Left forelimb (tissue), 1 donor: ENCODE measurements at places on chromosomes 4 and X.

- no peak for DNase-seq
These were observed 251.4 kb downstream of the COL25A1 start for GRCh38 chr4:109051054-109051453.

- no peak for DNase-seq
These were observed 335.8 kb upstream of the SFRP2 start for GRCh38 chr4:154124539-154125255.

DNA sequence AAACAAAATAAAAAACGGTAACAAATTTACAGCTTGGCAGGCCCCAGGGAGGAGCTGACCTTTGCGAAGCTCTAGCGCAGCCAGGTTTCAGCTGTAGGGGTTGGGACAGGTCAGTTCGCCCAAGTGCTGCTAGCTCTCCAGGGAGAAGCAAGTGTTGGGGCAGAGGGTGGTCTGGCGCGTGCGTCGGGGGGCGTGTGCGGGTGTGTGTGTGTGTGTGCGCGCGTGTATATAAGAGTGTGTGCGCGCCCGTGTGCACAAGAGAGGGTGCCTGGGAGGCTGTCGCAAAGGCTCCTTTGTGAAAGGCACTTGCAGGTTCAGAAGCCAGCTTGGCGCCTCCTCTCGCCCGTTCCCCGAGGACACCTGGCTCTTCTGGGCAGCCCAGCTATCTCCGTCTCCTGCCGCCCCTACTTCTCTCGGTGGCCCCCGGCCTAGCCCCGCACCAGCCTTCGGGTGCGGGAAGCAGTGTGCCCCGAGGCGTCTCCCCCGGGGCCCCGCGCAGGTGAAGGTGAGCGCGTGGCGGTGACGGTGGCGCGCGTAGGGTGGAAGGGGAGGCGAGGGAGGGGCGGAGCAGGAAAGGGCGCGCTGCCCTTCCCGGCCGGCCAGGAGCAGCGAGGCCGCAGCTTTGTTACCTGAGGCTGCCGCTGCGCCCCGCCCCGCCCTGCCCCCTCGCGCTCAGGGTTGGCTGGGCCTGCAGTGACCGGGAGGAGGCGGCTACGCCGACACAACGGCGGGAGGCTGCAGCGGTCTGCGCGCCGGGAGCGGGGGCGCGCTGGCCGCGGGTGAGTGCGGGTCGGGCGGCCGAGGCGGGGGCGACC is at the start of gene FHDC1:
FHDC1 (plus strand) TSS at position 693 of the 815 bp plus-strand sequence. CDS start 6,735 bp downstream, outside the sequence.
- no peak for DNase-seq

DNA sequence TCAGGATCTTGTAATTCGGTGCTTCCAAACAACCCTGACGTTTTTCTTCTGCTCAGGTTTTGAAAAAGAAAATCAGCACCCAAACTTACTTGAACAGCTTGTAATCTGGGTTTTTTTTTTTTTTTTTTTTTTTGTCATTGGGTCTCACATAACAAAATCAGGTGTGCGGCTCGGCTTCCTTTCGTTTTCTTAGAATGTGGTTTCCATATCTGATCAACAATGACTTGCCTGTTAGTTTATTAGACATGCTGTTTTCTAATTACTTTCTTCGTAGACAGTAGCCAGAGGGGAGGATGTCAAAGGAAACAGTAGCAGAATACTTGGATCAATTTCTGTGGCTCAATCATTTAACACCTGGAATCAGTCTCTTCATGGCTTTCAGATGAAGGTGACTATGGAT is 890 bp upstream of the FREM3 start:
- DNase-seq = no peak

DNA sequence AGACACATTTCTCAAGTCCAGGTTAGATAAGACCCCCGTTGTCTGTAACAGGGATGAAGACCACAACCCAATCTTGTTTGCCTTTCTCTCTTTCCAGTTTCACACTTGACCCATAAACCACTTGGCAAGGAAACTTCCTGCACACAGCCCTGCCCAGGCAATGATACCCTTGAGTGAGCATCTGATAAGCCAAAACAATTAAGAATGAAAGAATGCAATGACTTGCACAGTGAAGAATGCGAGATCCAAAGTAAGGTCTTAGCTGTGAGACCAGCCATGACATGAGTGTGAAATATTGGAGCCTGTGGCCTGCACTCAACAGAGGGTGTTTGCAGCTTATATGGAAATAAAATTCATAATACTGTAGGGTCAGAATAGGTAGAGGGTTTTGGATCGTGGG is 37.9 kb upstream of the MXRA5 start:
- DNase-seq = no peak

- DNase-seq = no peak
These were observed 66.0 kb downstream of the UBE2K start for GRCh38 chr4:39763714-39764572.

GRCh38 chrX:8741981-8742380 is 10.0 kb upstream of the ANOS1 start:
- DNase-seq = no peak

DNA sequence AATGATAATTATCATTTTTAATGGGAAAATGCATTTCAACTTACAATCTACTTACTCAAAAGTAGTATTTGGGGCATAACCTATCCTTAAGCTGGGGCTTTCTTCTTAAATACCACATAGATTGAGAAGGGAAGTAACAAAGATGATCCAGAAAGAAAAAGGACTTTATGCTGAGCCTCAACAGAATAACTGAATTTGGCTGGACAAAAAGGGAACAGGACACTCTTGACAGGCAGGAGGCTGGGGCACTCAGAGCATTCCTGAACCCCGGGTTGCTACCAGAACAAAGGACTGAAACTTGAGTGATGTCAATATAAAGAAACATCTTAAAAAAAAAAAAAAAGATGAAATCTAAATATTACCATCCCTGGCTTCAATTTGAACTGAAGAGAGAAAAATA is 23.9 kb downstream of the RELL1 start:
- DNase-seq = no peak

GRCh38 chrX:101668143-101668542 is 8.5 kb upstream of the ARMCX2 start:
- DNase-seq = no peak

- no peak for DNase-seq
These were observed 36.0 kb upstream of the SMARCAD1 start for GRCh38 chr4:94171616-94172015.

DNA sequence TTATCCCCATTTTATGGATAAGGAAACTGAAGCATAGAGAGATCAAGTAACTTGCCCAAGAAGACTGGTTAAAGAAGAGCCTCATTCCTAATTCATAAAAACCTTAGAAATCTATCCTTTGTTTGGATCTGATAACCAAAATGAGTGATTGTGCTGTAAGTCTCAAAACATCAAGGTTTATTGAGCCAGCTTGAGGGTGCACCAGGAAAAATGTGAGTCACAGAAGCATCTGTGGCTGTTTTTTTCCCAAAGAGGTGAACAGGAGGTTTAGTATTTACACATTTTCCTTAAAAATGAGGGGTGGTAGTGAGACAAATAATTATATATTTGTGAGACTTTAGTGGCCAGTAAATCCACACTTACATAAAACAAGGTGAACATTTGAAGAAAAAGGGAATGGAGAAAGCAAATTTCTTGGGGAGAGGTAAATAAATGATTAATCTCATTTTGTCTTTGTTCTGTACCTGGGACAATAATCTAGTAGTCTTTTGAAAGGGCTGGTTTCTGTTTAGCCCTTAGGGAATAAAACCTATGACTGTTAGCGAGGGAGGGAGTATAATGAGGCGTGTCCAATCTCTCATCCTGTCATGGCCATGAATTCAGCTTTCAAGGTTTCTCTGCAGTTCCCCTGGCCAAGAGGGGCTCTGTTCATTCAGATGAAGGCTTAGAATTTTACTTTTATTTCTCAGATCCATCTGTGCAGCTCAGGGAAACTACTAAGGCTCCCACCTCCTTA is 12.2 kb upstream of the FMR1 start:
- DNase-seq = no peak

DNA sequence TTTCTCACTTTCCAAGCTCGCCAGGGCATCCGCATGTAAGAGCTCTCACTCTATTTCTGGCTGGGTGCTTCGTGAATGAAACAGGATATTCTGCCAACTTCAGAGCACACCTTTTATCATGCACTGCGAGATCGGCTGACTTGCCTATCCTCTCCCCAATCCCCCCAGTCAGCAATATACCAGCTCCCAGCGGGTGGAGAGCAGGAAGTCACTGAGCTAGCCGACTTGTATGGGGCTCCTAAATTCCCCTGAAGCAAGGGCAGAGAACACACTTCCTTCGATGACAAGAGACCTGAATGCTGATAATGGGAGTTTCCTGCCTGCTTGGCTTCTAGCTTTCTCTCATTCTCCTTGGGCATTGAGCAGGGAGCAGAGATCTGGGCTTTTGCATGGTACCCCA is 33.8 kb upstream of the MAMLD1 start:
- DNase-seq = no peak

DNA sequence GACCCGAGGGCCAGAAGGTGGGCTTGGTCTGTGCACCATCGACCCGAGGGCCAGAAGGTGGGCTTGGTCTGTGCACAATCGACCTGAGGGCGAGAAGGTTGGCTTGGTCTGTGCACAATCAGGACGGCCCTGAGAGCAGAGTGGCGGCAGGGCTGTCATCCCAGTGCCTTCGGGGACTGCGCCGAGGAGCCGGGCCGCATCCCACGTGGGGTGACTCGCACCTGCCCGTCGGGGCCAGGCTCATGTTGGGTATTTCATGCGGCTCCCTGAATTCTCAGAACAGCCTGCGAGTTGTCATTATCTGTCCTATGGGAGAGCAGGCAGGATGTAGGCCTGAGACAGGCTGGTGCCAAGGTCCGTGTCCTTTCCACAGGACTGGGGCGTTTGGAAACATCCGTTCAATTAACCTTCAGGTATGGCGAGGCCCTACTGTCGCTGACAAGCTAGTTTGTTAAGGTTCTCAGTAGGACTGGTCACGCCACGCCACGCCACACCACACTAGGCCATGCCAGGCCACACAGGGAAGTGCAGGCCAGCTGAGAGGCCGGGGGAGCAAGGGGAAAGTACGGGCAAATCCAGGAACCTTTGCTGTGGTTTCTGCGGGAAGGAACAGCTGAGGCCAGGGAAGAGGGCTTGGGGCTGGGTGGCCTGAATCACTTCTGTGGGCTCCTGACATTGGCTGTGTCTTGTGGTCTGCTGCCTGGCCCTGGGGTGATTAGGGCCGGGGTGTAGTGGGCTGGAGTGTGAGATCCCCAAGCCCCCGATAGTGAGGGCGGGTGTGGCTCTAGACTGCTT is 182.9 kb downstream of the AFAP1 start:
- DNase-seq = no peak

DNA sequence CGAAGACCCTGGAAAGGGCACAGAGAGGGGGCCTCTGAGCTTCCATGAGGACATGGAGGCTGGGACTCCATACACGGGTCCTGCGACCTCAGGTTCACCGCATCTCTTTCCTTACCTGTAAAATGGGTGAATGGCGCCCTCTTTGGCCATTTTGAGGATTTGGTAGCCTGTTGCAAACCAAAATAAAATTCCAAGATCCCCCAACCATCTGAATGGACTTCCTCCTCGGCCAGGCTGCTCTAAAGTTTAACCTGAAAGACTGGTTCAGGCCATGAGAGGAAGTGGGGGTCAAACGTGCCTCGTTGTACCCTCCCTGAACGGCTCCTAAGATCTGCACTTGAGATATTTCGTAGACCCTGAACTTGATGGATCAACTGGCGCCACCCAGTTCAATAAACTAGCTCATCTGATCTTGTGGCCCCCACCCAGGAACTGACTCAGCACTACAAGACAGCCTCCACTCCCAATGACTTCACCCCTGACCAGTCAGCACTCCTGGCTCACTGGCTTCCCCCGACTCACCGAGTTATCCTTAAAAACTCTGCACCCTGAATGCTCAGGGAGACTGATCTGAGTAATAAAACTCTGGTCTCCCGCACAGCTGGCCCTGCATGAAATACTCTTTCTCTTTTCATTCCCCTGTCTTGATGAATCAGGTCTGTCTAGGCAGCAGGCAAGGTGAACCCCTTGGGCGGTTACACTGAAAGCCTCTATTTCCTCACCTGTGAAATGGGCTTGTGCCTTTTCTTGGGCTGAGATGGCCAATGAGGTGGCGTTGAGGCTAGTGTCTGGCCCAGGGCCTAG is 32.9 kb upstream of the GPR78 start:
- DNase-seq = no peak

DNA sequence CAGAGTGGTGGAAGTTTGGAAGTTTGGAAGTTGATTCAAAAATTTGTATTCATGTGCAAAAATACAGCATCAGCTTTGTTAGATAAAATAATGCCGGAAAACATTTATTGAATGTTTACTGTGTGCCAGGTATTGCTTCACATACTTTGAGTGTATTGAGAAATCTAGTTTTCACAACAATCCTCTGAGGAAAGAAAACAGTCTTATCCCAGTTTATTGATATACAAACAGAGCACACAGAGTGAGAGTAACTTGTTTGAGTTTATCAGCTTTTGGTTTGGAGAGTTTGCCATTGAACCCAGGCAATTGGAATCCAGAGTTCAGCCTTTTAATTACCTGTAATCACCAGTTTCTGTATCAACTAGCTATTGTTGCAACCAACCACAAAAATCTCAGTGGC is 127.2 kb upstream of the RPS6KA3 start:
- DNase-seq = no peak

- no peak for DNase-seq
These were observed 4.3 kb downstream of the EPHA5 start for GRCh38 chr4:65665771-65666523.

- DNase-seq = no peak
These were observed 2.9 kb downstream of the UGDH start for GRCh38 chr4:39524161-39524957.

DNA sequence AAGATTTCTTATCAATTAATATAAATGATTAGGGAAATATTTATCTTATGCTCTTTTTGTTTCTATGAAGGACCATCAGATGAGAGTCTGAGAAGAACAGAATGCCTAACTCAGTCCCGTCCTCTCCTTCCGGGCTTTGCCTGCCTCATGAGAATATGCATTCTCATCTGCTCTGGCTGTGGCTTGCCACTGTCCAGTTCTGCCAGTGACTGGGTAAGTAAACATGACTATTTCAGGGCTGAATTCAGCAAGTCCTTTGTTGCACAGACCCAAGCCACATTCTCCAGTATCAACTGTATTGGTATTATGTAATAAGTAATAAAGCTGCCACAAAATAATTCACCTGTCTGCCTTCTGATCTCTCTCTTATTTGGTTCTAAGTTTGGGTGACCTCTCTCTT is 110.7 kb downstream of the WDFY3 start:
- no peak for DNase-seq

GRCh38 chr4:88696630-88697029 is 999 bp downstream of the NAP1L5 start:
- no peak for DNase-seq

GRCh38 chr4:7332216-7333023 is 102.3 kb downstream of the PSAPL1 start:
- no peak for DNase-seq

DNA sequence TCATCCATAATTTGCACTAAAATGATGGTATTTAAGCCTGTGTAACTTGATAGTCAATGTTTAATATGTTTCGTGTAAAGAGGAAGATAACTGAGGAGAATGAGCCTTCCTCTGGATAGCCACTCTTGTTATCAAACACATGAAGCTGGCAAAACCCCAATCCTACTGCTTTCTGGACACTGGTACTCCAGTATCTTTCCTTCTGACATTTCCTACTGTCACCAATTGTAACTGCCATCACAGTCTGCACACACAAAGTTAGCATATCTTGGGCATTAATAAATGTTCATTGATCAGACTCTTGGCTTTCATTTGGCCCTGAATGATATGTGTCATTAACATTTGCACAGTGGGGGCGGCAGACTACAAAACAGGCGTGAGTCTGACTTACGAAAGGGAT is 419.1 kb downstream of the TMA16 start:
- DNase-seq = no peak

GRCh38 chr4:27152703-27153102 is 292.1 kb downstream of the STIM2 start:
- no peak for DNase-seq
